ENCODE measurements at places on chromosomes 16 and 17.

DNA sequence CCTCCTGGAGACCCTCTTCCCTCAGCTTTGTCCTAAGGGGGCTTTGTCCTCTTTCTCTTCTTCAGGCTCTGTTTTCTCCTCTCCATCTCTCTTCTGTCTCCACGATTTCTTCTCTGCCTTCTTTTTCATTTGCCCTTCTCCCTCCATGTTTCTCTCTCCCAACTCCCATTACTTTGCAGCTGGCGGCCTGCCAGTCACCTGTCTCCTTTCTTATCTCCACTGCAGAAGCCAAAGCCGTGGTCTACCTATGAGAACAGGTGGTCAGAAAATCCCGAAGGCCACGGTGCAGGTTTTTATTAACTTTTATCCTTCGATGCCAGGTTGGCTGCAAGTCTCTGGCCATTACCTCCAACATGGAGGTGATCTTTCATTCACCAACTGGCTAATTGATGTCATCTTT is 45.1 kb downstream of the FZD2 start:
- no peak for DNase-seq

- DNase-seq, result no peak
Observed at GRCh38 chr16:69435977-69436820, 11.8 kb downstream of the CYB5B start.

DNA sequence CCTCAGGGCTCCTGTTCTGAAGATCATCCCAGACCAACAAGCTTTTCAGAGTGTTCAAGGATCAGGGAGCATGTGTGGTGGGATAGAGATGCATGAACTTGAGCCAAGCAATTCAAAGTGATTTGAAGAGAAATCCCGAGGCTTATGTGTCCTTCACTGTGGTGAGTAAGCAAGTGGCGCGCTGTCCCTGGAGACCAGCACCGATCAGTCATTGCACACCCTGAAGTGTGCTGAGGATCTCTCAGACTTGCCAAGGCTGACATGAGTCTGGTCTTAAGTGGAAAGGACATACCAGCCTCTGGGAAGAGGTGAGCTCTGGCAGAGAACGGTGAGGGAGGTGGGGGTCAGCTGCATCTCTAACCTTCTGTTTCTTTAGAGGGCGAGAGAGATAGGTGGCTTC is 43.8 kb upstream of the CDH13 start:
- DNase-seq, result no peak

- no peak for DNase-seq
Observed at GRCh38 chr17:8832711-8833352, 33.7 kb upstream of the MFSD6L start.

- DNase-seq, result no peak
Observed at GRCh38 chr16:88356124-88356726, 26.5 kb upstream of the ZNF469 start.

DNA sequence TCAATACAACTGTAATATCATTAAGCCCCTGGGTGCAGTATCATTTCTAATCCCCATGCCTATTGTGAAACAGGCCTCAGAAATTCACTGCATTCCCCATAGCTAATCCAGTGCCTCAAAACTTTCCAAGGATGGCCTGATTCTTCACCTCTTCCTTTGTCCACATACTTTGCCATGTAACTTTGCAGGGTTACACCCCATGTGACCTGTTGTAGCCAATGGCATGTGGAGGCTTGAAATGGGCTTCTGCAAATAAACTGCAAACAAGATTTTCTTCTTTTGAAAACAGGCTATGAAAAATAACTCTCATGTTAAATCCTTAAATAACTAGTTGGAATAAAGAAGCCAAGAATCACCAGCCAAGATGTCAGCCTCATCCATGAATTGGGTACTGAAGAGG is 35.9 kb downstream of the ABCA10 start:
- no peak for DNase-seq

DNA sequence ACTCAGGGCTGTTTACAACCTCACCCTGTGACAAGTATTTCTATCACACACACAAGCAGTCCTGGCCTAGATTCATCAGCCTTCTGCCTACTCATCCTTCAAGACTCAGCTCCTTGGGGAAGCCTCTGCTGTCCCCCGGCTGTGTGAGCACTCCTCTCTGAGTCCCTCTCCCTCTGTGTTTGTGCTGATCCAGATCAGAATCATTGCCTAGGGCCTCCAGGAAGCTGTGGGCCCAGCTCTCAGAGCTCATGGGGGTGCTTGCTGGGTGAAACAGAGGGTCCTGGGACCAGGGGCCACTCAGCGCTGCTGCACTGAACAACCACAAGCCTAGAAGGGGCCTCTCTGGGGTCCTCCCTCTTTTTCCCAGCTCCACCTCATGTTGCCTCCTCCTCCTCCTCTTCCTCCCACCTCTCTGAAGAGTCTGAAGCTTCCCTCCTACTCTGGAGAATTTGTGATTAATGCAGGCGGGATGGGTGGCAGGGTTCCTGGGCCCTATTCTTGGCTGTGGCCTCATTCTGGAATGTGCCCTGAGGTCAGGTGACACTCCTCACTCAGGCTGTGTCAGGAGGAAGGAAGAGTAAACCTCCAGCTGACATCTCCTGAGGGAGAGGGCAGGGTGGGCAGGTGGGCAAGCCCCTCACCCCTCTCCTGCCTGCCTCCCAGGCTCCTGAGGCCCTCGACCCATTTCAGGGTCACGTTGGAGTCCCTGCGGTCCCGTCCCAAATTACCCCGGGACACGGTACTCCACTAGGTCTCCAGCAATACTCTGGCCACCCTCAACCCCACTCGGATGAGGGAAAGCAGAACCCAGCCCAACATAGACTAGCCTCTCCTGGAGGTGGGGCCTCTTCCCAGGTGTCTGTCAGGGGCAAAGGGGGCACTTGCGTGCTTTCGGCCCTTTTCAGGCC is 10.1 kb downstream of the WFIKKN2 start:
- DNase-seq, result no peak

- DNase-seq, result no peak
Observed at GRCh38 chr17:63529711-63530556, 6.8 kb downstream of the KCNH6 start.

- DNase-seq, result no peak
Observed at GRCh38 chr16:1381612-1382406, 30.1 kb downstream of the GNPTG start.

Data from stimulated activated CD8-positive, alpha-beta memory T cell treated with anti-CD3 and anti-CD28 coated beads, Interleukin-4, amount 100 ng/mL, for 4 hours (primary cell).